ENCODE measurements at places on chromosomes 1 and 21. TPM values are rescaled to one million over a fixed set of nuclear protein-coding genes. Genes with fewer than 3 reads are reported as not detected.

GRCh38 chr1:96366516-96366915 lies 355.1 kb upstream of the PTBP2 start:
- no peak for DNase-seq

DNA sequence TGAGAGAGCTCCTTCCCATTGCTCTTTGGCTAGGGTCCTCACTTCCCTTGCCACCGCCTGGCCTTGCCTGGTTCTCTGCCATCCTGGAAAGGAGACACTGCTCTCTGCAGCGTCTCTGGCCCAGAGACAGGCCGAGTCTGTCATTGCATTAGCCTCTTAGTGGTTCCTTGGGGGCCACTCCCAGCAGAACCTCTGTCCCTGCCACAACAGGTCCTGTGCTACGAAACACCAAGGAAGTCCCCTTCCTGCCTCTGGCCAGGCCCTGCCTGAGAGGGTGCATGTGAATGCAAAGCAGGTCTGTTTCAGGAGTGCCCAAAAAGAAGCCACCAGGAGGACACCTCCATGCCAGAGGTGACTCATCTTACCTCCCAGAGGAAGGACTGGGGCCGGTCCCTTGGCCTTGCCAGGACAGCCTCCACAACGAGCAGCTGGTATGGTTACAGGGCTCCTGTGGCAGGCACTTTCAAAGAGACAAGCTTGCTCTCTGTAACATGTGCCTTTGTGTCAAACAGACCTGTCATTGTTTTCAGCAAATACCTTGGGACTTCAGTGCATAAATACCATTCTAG lies 59.6 kb downstream of the VPS26C start:
- DNase-seq: no peak

- DNase-seq: no peak
Observed at GRCh38 chr1:51776408-51776807, 102.1 kb downstream of the NRDC start.

GRCh38 chr1:53073287-53073686 lies 11.3 kb downstream of the PODN start:
- no peak for DNase-seq

GRCh38 chr1:77085109-77085508 lies 134.1 kb downstream of the PIGK start:
- DNase-seq: no peak

Gene CLCA2
- not detected for total RNA-seq

Gene FLG
- not detected for total RNA-seq

Gene PIGK
- total RNA-seq: 26.6 TPM

Gene TMEM52
- 0.64 TPM for total RNA-seq

Gene SLAMF7
- 112 TPM for total RNA-seq

Data from activated naive CD4-positive, alpha-beta T cell treated with anti-CD3 and anti-CD28 coated beads, Interleukin-2, amount 50 U/mL, for 72 hours (primary cell).